Stimulated activated CD4-positive, alpha-beta T cell treated with anti-CD3 and anti-CD28 coated beads, Interleukin-2, amount 100 ng/mL, for 48 hours (primary cell): ENCODE measurements at places on chromosomes 4 and X.

DNA sequence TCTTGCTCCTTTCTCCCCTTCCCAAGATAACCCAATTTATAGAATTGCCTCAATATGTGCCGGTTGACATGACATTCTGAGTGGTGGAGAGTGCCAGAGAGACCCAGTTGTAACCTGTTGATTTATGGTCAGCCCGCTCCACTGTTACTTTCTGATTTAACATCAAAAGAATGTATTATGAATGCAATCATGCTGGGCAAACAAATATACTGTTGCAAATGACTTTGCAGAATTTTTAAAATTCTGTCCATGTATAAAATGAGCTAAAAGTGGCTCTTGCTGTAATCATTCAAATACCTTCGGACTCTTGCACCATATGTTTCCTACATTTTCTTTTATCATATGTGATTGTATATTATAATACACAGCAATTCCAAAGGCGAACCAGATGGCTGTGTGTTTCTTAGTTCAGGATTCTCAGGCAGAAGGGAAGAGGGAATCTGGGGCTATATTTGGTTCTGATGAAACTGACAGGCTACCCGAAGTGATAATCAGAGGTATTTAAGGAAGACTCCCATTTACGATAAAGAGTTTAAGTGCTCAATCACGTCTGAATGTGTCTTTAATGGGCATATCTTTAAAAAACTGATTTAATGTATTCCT is 131.7 kb downstream of the CLCN4 start:
- DNase-seq = no peak

DNA sequence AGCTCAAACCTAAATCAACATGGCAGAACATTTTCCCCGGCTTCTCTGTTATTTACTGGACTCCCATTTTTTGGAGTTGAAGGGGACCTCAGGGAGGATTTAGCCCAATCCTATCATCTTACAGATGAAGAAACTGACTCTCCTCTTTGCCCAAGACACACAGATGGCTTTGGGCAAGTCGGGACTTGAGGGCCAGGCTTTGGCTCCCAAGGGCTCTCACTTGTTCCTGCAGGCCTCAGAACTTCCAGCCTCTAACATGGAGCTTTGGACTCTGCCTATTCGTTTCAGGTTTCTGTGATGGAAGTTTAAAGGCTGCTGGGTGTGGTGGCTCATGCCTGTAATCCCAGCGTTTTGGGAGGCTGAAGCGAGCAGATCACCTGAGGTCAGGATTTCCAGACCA is 59.5 kb downstream of the RHOH start:
- no peak for DNase-seq

- no peak for DNase-seq
These were observed 53.6 kb upstream of the TLR3 start for GRCh38 chr4:186015212-186015817.

DNA sequence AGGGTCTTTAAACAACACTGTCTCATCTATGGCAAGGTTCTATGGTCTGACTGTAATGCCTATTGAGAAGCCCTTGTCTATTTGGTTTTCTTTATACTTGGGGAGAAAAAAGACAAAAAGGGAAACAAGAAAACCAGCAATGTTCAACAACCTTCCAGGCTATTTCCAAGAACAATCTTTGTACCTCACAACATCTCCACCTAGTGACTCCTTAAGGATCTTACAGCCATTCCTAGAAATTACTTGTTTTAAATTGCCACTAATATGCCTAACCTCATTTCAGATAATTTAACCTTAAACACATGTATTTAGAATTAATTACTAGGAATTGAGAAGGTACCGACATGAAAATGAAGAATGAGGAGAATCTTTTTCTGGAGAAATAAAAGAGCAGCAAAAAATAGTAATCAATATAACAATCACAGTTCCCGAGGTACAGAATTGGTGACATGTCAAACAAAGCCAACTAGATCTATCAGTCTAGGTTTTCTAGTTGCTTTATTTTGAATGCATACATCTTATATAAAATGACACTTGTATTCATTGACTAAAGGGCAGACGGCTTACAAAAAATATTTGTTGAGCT is 1.6 kb upstream of the RBM46 start:
- DNase-seq = no peak

- DNase-seq = no peak
These were observed 24.2 kb downstream of the IQSEC2 start for GRCh38 chrX:53257166-53257565.

GRCh38 chr4:136007991-136008390 is 1524.3 kb downstream of the PCDH18 start:
- no peak for DNase-seq

DNA sequence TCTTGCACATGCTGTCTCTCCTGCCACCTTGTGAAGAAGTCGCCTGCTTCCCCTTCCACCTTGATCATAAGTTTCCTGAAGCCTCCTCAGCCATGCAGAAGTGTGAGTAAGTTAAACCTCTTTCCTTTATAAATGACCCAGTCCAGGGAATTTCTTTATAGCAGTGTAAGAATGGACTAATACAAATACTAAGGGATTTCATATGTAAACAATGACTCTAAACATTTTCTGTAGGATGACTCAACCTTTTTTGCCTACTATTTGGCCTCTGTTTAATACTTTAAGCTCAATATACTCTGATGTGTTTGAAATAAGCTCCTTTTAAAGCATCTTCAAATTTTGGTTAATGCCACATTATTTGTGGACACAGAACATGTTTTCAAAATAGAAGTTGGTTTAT is 813.5 kb upstream of the SLIT2 start:
- DNase-seq = no peak

DNA sequence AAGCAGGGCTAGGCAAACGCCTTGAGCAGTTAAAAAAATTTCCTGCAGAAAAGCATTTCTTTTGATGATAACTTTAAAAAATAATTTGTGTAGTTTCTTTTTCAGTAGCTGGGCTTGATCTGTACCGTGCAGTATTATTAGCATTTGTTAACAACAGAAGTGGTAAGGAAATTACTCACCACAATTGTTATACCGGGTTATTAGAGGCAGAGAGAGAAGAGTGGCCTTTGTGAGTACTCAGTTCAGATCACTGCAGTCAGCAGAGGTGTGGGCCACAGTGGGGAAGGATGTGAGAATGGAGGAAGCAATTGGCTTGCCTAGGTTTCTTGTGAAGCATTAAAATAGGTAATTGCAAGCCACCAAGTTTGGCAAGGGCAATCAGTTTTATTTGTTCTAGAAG is 14.3 kb upstream of the IL21 start:
- no peak for DNase-seq

- DNase-seq = no peak
These were observed 24.8 kb downstream of the RTL9 start for GRCh38 chrX:110383414-110383813.

GRCh38 chrX:147850875-147851274 is 60.8 kb upstream of the FMR1 start:
- no peak for DNase-seq

- DNase-seq = no peak
These were observed 89.1 kb upstream of the IGFBP7 start for GRCh38 chr4:57199267-57199666.

DNA sequence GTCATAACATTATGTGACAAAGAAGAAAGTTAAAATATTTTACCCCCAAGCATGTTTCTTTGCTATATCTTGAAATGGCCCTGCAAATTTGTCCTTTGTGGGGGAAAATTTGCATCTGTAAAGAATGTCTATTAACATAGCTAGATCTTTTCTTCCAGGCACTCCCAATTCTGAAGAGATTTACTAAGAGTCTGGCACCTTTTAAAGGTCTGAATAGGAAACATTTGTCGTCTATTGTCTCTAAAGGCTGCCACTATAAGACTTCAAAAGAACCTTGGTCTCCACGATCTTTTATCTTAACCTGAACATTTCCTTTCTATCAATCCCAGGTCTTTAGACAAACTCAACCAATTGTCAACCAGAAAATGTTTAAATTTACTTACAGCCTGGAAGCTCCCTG is 128.6 kb upstream of the VCX start:
- no peak for DNase-seq

DNA sequence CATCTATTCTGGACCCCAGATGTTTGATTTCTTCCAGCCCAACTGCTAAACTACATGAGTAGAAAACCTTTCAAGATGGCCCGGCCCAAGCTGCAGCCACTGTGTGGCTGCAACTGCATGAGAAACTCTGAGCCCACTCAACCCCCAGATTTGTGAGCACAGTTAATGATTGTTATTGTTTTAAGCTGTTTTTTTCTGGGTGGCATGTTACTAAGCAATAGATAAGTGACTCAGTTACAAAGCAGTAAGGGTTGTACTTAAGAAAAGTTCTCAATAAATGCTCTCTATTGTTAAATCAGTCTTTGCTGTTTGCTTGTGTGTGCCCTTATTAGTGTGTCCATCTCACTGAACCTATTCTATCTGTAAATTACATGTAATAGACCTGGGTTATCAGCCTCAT is 51.8 kb downstream of the GC start:
- DNase-seq = no peak

- no peak for DNase-seq
These were observed 104.1 kb downstream of the KLHL4 start for GRCh38 chrX:87621697-87622096.

DNA sequence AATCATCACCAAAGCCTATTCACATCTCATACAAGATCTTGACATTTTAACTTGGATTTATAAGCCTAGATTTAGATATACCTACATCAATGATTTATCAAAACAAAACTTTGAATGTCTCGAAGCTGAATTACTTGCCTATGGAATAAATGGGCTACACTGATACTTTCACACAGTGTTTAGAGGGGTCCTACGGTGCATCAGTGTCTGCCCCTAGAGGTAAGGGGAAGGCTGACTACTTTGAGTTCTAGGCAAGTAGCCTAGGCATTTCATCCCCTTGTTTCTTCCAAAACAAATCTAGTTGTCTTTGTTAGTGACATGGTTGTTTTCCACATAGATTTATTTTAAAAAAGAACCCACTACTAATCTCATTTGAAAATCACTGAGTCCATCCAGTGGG is 158.1 kb upstream of the ATOH1 start:
- no peak for DNase-seq

GRCh38 chrX:48957477-48957826 is at the start of gene OTUD5:
TSS of gene OTUD5 (minus strand) at chrX:48957607. CDS start at chrX:48957570, 37 bp downstream.
- peak; percentile 57 for DNase-seq

DNA sequence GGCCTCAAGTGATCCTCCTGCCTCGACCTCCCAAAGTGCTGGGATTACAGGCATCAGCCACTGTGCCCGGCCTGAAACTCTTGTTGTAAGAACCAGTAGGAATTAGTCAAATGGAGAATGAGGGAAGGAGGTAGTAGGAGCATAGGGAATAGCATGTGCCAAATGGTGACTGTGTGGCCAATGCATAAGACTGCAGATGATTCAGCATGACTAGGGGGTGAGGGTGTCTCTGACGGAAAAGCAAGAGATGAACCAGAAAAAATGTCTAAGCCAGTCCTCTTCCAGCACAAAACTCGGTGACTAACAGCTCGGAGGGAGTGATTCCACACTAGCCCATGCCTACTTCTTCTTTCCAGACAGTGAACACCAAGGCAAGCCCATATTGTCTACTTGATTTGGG is 58.2 kb upstream of the DUSP21 start:
- no peak for DNase-seq

DNA sequence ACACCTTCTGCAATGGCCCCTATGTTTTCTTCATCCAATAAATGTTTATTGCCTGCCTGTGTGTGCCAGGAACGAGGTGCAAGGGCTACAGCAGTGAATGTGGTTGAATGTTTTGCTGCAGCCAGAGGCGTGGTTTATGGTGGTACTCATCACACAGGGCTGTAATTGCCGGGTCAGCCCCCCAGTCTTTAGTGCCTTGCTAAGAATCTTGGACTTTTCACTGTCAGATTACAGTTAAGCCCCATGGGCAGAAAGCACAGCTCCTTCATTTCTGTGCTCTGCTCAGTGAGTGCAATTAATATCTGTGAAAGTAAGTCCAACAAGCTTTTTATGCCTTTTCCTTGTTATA is 67.8 kb downstream of the TAPT1 start:
- DNase-seq = no peak

DNA sequence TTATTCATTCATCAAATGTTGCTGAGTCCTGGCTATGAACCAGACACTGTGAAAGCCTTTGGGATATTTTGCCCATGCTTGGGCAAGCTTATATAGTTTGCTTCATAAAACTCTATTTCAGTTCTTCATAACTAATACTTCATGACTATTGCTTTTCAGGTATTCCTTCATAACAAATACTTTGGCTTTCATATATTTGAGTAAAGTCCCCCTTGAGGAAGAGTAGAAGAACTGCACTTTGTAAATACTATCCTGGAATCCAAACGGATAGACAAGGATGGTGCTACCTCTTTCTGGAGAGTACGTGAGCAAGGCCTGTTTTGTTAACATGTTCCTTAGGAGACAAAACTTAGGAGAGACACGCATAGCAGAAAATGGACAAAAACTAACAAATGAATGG is 1.7 kb upstream of the AFP start:
- DNase-seq = no peak

DNA sequence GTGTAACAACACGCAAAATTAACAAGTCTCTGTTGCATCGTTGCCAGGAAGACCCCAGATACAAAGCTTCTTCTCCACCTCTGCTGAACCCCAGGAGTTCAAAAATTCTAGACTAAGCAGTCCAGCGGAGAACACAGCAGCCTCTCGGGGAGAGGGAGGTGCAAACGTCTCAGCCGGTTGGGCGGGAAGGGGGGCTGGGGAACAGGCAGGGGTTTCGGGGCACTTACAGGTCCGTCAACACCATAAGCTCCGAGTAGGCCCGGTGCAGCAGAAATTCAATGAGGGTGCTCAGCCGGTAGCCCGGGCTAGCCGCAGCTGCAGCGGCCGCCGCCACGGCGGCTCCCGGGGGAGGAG is 394 bp downstream of the MED14 start:
- DNase-seq = peak; percentile 1

- no peak for DNase-seq
These were observed 562.3 kb upstream of the DIPK2B start for GRCh38 chrX:45762699-45763647.

DNA sequence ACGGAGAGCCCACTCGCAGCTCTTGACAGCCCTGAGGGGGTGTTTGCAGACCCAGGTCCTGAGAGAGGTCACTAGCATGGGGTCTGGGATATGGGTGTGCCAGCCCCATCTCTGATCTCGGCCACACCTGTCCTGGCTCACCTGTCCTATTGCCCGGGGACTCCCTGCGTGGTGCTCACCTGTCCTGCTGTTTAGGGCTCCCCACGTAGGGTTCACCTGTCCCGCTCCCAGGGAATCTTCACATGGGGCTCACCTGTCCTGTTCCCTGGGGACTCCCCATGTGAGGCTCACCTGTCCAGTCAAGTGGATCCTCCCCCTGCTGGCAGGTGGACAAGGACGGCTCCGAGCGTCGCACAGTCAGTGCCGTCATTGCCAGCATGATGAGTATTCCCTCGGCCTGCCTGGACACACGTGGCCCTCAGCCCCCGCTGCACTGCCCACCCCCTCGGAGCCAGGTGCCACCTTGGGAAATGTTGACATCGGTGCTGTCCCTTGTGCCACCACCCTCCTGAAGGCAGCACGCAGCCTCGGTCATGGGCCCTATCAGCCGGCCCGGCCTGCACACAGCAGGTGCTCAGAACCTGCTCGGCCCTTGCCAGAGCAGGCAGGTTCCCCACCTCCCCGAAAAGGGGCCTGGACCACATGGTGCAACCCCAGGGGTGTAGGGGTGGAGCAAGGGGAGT is 6.3 kb downstream of the SLC49A3 start:
- no peak for DNase-seq
